T-helper 9 cell (primary cell): ENCODE measurements at places on chromosomes 4 and X.

- DNase-seq = no peak
Observed at GRCh38 chrX:15207384-15207783, 62.5 kb downstream of the ASB9 start.

GRCh38 chr4:48778431-48779094 is 1.5 kb downstream of the FRYL start:
- DNase-seq = no peak

- DNase-seq = no peak
Observed at GRCh38 chrX:112852851-112853250, 12.2 kb upstream of the AMOT start.

- DNase-seq = no peak
Observed at GRCh38 chr4:46459308-46459707, 69.4 kb upstream of the GABRA2 start.

DNA sequence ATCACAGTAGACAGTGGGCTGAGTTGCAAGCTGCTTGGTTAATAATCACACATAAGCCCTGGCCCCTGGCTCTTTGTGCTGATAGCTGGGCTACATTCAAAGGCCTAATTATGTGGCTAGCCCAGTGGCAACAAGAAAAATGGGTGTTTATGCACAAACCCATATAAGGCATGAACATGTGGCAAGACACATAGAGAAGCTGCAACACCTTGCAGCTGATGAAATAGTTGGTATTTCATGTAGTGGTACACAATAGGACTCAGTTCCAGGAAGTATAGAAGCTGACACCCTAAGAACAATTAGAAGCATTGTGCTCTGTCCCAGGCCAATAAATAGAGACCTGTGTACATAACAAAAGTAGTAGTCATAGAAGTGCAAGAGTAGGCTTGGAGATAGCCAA is 14.6 kb upstream of the ZNF630 start:
- no peak for DNase-seq

DNA sequence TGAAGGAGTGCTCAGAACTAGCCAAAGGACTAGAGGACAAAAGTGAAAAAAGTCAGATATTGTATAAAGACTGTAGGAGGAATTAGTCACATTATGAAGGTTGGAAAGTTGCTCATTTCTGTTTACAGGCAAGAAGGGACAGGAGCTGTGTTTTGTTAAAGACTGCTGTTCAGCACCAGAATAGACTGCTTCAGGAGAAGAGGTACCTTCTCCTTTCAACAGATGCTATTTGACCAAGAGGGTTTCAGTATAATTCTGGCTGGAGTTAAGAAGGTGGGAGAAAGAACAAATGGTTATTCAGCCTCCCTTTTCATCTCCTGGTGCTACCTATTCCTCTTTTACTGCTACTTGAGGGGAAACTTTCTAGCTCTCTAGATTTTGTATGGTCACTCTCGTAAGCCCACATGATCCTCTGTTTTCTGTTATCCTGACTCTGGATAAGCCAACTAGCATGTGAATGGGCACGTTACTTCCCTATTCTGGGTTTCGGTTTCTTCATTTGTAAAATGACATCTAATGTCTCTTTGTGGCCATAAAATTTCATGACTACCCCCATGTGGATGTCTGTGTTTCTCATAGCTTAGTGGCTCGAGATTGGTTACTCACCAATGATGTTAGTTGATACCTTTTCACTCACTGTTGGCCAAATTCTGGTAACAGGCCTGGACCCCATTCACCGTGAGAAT is 68.9 kb downstream of the SH2D1A start:
- DNase-seq = no peak

GRCh38 chrX:123988423-123989111 is 27.1 kb downstream of the STAG2 start:
- no peak for DNase-seq

DNA sequence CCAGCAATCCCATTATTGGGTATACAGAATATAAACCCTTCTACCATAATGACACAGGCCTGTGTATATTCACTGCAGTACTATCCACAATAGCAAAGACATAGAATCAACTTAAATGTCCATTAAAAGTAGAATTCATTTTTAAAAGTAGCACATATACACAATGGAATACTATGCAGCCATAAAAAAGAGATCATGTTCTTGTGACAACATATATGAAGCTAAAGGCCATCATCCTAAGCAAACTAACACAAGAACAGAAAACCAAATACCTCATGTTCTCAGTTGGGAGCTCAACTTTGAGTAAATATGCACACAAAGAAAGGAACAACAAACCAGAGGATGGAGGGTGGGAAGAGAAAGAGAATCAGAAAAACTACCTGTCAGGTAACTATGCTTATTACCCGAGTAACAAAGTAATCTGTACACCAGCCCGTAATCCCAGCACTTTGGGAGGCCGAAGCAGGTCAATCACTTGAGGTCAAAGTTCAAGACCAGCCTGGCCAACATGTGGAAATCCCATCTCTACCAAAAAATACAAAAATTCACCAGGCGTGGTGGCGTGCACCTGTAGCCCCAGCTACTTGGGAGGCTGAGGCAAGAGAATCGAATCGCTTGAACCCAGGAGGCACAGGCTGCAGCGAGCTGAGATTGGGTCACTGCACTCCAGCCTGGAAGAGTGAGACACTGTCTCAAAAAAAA is 22.8 kb downstream of the DHX15 start:
- DNase-seq = no peak

- no peak for DNase-seq
Observed at GRCh38 chr4:88352062-88352740, 26.5 kb upstream of the HERC6 start.

DNA sequence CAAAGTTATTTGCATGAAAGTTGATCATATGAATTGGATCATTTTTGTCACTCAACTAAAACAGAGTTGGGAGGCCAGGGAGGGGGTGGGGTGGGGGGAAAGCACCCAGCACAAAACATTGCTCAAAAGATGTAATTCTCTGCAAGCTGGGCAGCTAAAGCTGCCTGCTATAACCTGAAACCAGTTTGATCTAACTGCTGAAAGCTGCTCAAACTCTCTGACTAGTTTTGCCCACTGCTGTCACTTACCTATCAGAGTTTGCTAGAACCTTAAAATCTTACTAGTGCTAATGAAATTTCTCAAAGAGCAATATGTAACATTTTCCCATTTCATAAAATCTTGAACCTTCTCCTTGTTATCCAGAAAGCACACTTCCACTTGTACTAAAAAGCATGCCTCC is 10.4 kb downstream of the CXCL8 start:
- DNase-seq = no peak

GRCh38 chr4:53119680-53120079 is 246.2 kb downstream of the SCFD2 start:
- DNase-seq = no peak

DNA sequence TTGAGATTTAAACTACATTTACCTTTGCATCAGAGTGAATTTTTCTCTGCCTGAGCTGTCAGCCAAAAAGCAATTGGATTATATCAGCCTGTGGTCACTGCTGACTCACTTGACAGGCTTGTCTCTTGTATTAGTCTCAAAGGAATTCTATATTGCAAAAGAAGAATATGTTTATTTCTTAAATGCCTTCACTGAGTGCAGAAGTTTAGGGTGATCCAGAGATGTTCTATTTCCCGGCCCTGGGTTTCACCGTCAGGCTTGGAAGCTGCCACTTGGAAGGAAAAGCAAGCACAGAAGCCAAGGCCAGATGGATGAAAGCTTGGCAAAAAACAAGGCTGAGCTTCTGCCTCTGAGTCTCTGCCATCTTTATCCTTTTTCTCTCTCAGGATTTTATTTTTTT is 80.9 kb downstream of the FAM114A1 start:
- DNase-seq = no peak
